ENCODE measurements at places on chromosomes 16 and 17.

DNA sequence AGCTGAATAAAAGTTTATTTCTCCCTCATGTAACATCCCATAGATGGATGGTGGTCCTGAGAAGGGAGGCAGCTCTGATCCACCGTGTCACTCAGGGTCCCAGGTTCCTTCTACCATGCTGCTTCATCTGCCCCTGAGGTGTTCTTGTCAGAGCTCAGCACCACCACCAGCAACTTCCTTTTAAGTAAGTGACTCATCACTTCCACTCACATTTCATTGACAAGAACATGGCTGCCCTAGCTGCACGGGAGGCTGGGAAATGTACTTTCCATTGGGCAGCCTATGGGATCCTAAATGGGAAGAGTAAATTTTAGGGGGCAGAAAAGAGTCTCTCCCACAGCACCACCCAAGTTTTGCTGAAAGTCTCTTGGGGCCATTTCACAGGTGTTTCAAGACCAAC lies 134.7 kb downstream of the USP31 start:
- no peak for DNase-seq

- no peak for DNase-seq
Observed at GRCh38 chr17:40427002-40427491, 9.4 kb upstream of the TOP2A start.

- no peak for DNase-seq
Observed at GRCh38 chr17:82371333-82372248, at the start of gene UTS2R. UTS2R (plus strand) TSS chr17:82371765; CDS start chr17:82374325, 2,560 bp downstream.

DNA sequence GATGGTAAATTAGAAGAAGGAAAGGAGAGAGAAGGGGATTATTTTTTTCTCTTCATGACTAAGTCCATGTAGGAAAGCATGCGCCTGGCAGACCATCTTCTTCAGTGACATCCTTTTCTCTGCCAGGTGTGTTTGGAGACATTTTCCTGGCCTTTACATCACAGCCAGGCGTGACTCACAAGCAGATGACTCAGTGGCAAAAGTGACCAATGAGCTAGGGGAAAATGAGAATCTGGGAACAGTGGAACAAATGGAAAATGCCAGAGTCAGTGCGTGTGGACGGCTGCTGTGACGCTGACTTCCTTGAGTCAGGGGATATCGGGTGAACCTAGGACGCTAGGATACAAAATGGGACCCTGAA lies 9.4 kb downstream of the KIAA0513 start:
- DNase-seq, result peak; percentile 22

DNA sequence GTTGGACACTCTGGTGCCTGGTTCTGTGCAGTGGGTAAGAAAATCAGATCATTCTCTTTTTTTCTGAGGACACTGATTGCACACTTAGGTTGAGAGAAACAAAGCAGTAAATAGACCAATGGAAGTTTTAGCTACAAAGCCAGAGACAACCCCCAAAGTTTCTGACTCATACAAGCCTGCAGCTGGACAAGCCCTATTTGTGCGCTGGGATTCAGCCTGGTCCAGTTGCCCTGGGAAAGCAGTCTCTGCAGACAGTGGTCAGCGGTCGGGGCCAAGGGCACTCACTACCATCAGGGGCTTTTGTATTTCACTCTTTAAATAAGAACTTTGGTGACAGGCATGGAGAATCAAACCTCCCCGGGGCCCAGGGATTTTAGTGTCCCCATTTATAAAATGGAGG lies 6.0 kb upstream of the RHBDL3 start:
- no peak for DNase-seq

DNA sequence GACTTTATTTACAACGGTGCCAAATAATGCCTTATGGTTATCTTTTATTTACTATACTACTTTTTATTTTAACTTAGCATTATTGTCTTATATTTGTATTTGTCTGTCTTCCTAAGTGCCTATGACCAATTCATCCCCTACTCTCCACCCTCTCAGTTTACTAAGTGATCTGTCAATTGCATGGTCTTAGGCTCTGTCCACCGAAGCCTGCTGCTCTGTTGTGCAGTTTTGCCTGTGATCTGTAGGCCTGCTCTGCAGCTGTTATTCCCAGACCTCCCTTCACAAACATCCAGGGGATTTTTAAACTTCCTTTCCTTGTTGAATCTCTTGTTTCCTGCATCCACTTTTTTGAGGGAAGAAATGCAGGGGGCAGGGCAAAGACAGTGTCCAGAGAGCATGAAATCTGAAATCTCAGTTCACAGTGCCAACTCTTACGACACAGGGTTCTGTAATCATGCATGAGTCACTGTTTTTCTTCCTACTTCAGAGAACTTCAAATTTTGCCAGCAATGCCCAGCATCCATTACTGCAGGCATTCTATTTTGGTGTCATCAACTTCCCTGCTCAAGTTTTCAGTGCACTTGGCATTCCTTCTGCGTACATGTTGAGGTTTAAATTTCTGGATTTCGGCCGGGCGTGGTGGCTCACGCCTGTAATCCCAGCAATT lies 11.4 kb downstream of the SLFN5 start:
- DNase-seq, result no peak

- DNase-seq, result no peak
Observed at GRCh38 chr16:70157477-70158260, 15.9 kb upstream of the CLEC18C start.

GRCh38 chr17:20028443-20028842 lies 19.3 kb downstream of the SPECC1 start:
- DNase-seq, result no peak

DNA sequence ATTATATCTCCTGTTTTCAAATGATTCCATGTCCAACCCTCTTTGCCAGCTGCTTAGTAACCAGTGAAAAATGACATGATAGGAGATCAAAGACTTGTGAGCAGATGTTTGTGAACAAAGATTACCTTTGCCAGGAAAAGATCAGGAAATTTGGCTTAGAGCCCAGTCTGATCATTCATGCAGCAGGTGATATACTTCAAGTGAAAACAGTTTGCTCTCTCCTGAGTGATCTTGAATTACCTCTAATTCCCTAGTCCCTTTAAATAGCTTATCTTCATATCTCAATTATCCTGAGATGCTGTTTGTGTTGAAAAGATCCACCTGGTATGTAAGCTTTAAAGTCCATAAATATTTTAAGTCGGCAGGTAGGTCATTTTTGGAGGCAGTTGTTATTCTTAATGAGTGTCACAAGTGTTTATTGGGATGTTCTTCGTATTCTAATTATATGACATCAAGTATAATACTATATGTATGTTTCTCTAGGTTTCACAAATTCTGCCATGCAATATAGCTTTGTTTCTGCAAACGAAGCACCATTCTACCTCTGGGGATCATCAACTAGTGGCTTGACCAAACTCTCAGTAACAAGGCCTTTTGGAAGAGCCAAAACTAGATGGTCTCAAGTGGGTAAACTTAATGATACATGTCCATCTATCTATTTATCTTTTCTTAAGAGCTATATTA lies 13.2 kb upstream of the VPS35L start:
- no peak for DNase-seq

GRCh38 chr17:29090108-29090507 lies 47.2 kb downstream of the PIPOX start:
- DNase-seq, result no peak

DNA sequence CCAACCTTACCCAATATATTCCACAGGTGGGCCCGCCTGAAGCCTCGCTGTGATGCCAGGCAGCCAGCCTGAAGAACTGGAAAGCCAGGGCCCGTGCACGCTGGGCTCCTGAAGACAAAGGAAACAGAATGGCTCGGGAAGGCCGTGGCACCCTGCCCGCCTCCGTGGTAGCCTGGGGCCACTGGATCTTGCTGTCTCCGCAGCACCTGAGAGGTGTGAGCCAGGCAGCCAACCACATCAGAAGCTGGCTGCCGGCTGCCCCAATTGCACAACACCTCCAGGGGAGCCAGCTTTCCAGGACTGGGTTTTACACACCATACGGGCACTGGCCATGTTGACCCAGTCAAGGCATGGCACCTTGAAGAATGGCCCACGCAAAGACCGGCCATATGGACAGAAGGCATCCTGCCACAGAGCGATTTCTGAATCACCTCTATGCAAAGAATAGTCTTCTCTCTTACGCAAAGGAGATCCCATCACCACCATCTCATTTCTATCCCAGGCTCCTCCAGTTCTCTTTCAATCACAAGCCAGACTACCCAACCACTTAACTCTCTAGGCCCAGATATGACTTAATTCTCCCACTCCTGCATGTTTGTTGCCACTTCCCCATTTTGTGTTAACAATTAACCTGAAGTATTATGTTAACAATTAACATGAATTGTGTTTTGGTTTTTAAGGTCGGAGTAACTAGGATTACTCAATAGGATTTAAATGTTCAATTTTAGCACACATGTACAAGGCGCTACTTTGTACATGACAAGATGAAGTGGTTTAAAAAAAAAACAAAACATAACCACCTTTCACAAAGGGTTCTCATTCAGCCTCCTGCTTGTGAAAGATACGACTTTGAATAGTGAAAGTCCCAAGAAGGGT lies 32.1 kb downstream of the ZFHX3 start:
- no peak for DNase-seq

GRCh38 chr17:29189355-29189754 lies 9.2 kb upstream of the MYO18A start:
- no peak for DNase-seq

- DNase-seq, result no peak
Observed at GRCh38 chr17:79913896-79914812, 74.9 kb upstream of the CBX4 start.

DNA sequence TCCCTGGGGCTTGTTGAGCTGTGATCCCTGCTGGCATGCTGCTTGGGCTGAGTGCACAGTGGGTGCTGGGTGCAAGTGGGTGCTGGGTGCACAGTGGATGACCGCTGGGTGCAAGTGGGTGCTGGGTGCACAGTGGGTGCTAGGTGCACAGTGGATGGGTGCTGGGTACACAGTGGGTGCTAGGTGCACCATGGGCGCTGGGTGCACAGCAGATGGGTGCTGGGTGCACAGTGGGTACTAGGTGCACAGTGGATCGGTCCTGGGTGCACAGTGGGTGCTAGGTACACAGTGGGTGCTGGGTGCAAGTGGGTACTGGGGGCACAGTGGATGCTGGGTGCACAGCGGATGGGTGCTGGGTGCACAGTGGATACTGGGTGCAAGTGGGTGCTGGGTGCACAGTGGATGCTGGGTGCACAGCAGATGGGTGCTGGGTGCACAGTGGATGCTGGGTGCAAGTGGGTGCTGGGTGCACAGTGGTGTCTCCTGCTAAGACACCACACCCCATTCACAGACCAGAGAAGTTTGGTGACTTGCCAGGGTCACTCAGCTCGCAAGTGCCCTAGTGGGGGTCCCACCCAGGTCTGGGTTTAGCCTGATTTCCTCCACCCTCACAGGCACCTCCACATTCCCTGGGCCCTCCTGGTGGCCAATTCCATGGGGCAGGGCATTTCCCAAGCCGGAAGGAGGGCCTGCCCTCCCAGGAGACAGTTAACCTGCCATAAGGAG lies 33.5 kb downstream of the ZFPM1 start:
- DNase-seq, result no peak

GRCh38 chr17:74512624-74513091 lies 18.6 kb downstream of the CD300LB start:
- no peak for DNase-seq

Data from stimulated activated CD4-positive, alpha-beta T cell treated with anti-CD3 and anti-CD28 coated beads, Interleukin-2, amount 100 ng/mL, for 24 hours (primary cell).